Tibial nerve (tissue), 4 donors: ENCODE measurements at places on chromosomes 5 and 9. TPM values are rescaled to one million over a fixed set of nuclear protein-coding genes. Genes with fewer than 3 reads are reported as not detected.

Gene ZDHHC11B
- 0.39 TPM for total RNA-seq

Gene TMEM232
- total RNA-seq: 5.9 TPM

DNA sequence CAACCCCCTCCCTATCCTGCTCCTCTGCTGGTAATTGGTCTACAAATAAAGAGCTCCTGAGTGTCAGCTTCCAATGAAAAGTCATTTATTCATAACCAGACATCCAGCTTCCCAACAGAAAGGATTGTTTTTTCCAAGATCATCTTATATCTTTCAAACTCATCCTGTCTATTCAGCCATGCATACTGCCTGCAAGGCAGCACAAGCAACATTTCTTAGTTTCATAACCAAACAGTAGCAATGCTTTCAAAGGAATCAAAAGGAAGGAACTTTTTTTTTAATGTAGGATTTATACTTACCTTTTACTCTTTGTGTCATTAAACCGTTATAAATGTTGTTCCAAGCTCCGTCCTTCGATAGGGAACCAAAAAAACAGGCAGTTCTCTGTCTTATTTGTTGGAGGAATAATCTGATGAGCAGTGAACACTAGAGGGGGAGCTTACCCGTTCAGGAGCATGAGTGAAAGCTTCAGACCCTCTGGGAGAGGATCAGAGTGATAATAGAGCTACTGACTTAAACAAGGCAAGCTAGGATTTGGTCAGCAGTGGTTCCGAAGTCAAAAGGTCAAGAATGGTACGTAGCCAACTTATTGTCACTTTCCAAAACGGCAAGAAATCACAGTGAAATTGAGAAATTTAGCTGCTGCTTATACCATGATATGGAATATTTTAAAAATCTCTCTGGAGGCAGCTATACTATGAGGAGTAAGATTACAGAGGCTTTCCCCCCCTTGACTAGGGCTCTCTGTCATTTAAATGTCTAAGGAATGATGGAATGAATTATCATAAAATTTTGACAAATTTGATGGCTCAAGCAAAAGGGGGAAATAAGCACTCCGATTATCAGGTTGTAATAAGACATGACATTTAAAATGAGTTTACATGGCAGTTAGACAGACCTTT lies 892.9 kb downstream of the NR2F1-AS1 start:
- peak overlapping the region; percentile 30 for H3K27ac ChIP-seq
- H3K27me3 ChIP-seq: no peaks in the 10 kb centered on the region
- H3K36me3 ChIP-seq: no peaks in the 10 kb centered on the region
- no peaks in the 10 kb centered on the region for H3K4me1 ChIP-seq

DNA sequence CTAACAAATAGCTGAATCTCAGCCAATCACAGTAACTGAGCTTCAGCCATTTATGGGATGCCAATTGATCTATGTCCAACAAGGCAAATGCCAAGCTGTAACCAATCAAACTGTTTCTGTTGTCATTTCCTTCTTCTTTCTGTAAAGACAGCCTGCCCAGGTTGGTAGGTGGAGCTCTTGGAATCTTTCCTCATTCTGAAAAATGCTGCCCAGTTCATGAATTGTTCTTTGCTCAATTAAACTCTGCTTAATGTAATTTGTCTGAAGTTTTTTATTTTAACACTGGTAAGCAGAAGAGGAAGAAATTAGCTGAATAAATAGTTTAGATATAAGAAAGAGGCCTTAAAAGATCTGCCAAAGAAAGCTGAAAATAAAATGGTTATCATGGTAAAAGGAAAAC lies 1235.6 kb downstream of the EFNA5 start:
- H3K27ac ChIP-seq: no peak overlapping the region
- no peak overlapping the region for H3K4me3 ChIP-seq
- DNase-seq: no peak
- H3K36me3 ChIP-seq: no peaks in the 10 kb centered on the region
- no peaks in the 10 kb centered on the region for H3K4me1 ChIP-seq

- H3K27me3 ChIP-seq: no peaks in the 10 kb centered on the region
- H3K4me1 ChIP-seq: no peaks in the 10 kb centered on the region
- no peak for DNase-seq
- no peak overlapping the region for H3K27ac ChIP-seq
- H3K36me3 ChIP-seq: no peaks in the 10 kb centered on the region
These were observed 511.6 kb downstream of the DMAC1 start for GRCh38 chr9:7287986-7288385.

DNA sequence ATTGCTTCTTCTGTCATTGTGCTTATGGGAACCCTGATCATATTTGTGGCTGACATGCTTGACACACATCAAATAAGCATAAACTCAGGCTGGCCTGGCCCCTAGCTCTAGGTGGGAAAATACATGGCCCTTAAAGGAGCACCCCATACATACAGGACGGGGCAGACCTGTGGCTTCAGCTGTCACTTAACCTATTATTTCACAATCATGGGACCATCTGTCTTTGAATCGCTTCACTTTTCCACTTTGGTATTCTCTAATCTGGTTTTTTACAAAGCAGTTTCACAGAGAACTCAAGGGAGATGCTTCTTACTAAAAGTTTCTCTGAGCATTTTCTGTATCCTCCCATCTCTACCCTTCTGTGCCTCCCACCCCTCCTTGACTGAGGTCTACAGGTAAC lies 34.6 kb upstream of the LRRTM2 start:
- H3K4me3 ChIP-seq: no peak overlapping the region
- DNase-seq: no peak
- no peaks in the 10 kb centered on the region for H3K27me3 ChIP-seq
- no peaks in the 10 kb centered on the region for H3K4me1 ChIP-seq

DNA sequence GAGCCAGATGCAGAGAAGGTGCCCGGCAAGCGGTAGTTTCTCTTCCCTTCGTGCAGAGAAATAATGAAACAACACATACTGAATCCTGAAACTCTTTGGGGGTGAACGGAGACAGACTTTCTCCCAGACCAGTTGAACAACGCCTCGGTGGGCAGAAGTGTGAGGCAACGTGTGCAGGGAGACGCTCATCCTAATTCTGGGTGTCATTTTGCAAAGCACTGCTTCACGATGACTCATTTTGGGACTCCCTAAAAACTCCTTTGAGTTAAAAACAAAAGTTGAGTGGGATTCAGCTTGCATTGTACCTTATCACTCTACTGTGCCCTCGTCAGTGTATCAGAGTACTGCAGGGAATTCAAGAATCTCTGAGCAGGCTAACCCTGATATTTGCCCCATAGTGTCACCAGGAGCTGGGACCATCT lies 3.5 kb upstream of the NEK6 start:
- H3K36me3 ChIP-seq: no peaks in the 10 kb centered on the region
- no peak for DNase-seq
- H3K4me3 ChIP-seq: no peak overlapping the region
- H3K27ac ChIP-seq: peak overlapping the region; percentile 38
- H3K4me1 ChIP-seq: no peaks in the 10 kb centered on the region

DNA sequence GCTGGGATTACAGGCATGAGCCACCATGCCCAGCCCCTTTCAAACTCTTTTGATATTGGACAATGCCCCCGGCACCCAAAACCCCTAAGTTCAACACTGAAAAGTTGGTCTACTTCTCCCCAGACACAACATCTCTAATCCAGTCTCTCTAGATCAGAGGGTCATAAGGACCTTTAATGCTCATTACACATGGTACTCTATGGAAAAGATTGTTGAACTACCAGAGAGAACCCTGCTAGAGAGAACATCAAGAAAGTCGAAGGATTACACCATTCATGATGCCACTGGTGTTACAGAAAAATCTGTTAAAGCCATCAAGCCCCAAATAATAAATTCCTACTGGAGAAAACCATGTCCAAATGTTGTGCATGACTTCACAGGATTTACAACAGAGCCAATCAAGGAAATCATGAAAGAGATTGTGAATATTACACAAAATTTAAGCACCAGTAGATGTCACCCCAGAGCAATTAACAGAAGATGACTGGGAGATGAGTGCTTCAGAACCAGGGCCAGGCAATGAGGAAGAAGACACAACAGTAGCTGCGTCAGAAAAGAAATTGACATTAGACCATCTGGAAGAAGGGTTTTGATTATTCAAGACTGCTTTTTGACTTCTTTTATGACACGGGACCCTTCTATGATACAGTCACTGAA lies 28.3 kb upstream of the NIPAL4 start:
- peak; percentile 72 for DNase-seq
- no peak overlapping the region for H3K27ac ChIP-seq
- no peak overlapping the region for H3K4me3 ChIP-seq
- no peaks in the 10 kb centered on the region for H3K36me3 ChIP-seq
- H3K27me3 ChIP-seq: no peaks in the 10 kb centered on the region
- H3K4me1 ChIP-seq: no peaks in the 10 kb centered on the region
